ENCODE measurements at places on chromosomes 12 and 14.

- DNase-seq = no peak
Measured at GRCh38 chr12:2963760-2964292, 4.6 kb downstream of the TEAD4 start.

- no peak for DNase-seq
Measured at GRCh38 chr14:31953210-31953609, 123.9 kb upstream of the ARHGAP5 start.

- no peak for DNase-seq
Measured at GRCh38 chr12:96846293-96846692, 60.8 kb upstream of the NEDD1 start.

- DNase-seq = no peak
Measured at GRCh38 chr12:116418551-116418950, 140.6 kb upstream of the MAP1LC3B2 start.

DNA sequence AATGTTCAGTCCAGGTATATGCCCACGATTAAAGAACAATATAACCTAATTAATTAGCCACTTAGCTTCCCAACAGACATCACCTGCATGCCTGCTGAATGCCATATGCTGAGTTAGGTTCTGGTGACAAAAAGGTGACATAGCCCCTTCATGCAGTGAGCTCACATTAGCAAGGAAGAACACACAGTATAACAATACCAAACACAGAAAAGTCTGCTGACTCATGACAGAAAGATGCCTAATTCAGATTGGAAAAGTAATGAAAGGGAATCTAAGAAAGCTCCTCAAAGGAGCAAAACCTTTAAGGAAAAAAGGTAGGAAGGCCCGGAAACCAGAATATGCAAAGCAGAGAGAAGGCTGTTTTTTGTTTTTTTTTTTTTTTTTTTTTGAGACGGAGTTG, 59.0 kb downstream of the FERMT2 start:
- no peak for DNase-seq

DNA sequence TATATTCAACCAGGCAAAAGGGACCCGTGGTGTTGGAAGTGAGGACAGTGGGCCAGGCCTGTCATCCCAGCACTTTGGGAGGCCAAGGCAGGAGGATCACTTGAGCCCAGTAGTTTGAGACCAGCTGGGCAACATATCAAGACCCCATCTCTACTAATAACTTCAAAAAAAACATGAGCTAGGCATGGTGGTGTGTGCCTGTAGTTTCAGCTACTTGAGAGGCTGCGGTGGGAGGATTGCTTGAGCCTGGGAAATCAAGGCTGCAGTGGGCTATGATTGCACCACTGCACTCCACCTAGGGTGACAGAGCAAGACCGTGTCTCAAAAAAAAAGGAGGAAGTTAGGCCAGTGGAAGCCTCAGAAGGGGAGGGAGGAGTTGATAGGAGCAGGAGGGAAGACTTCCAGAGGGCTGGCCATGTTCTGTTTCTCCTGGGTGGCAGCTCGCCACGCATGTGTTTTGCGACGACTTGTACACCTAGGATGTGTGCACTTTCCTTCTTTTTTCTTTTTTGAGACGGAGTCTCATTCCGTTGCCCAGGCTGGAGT, 10.1 kb downstream of the SLC25A29 start:
- DNase-seq = no peak

All from posterior cingulate gyrus (tissue), 11 donors.